ENCODE measurements at places on chromosomes 6 and 20.
A peak's percentile ranks its signal among the peaks of the same experiment; 100 is the strongest.

- DNase-seq: no peak
Observed at GRCh38 chr20:10902576-10903282, 228.9 kb upstream of the JAG1 start.

GRCh38 chr20:44615876-44616603, 33.7 kb downstream of the PKIG start:
- DNase-seq: no peak

- no peak for DNase-seq
Observed at GRCh38 chr20:5586720-5587119, 163.5 kb upstream of the SHLD1 start.

GRCh38 chr20:59314997-59315396, 14.6 kb downstream of the EDN3 start:
- DNase-seq: no peak

DNA sequence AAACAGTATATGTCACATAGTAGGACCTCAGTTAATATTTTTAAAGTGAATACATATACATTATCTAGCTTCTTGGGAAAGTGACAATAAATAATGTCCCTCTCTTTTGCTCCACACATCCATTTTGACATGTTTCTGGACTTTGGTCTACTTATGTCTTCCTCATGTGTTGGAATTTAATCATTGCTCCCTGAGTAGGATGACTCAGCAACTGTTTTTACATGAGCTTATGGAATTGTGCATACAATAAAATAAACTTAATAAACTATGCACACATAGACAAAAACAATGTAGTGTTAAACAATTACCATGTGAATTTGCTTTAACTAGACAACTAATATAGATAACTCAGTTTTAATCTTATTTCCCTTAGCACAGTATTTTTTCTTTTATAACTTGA, 503.8 kb downstream of the TFAP2B start:
- no peak for DNase-seq

DNA sequence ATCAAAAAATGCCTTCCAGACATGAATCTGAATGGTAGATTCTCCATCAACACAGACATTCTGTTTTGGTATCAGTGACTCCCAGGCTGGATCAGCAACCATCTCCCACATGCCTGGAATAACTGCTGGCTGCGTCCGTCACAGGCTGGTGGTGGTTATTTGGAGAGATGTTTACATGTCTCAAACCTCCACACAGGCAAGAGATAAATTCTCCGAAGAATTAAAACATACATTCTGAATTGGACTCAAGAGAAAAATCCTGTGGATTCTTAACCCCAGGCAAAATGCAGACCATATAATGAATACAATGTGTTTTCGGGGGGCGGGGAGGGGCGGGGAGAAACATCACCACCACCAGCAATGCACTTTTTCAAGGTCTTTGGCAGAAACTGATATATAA, 108.2 kb downstream of the THBS2 start:
- DNase-seq: no peak

DNA sequence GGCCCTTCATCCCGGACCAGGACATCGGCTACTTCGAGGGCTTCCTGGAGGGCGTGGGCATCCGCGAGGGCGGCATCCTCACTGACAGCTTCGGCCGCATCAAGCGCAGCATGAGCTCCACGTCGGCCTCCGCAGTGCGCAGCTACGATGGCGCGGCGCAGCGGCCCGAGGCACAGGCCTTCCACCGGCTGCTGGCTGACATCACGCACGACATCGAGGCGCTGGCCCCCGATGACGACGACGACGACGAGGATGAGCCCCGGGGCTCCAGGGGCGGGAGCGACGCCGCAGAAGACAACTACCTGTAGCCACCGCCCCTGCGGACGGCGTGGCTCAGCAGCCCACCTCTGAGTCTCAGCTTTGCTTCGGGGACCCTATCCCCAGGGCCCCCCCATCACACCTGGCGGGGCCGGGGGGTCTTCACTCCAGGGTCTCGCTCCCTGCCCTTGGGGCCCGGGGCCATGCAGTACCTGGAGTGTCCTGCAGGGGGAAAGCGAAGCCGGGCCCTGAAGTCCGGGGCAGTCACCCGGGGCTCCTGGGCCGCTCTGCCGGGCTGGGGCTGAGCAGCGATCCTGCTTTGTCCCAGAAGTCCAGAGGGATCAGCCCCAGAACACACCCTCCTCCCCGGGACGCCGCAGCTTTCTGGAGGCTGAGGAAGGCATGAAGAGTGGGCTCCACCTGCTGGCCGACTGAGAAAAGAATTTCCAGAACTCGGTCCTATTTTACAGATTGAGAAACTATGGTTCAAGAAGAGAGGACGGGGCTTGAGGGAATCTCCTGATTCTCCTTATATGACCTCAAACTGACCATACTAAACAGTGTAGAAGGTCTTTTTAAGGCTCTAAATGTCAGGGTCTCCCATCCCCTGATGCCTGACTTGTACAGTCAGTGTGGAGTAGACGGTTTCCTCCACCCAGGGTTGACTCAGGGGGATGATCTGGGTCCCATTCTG, 20.8 kb upstream of the HCK start:
- DNase-seq: peak; percentile 89

- peak; percentile 44 for DNase-seq
Observed at GRCh38 chr6:25166955-25167748, 112.0 kb upstream of the CARMIL1 start.

- DNase-seq: no peak
Observed at GRCh38 chr20:43926287-43927050, 11.8 kb downstream of the TOX2 start.

DNA sequence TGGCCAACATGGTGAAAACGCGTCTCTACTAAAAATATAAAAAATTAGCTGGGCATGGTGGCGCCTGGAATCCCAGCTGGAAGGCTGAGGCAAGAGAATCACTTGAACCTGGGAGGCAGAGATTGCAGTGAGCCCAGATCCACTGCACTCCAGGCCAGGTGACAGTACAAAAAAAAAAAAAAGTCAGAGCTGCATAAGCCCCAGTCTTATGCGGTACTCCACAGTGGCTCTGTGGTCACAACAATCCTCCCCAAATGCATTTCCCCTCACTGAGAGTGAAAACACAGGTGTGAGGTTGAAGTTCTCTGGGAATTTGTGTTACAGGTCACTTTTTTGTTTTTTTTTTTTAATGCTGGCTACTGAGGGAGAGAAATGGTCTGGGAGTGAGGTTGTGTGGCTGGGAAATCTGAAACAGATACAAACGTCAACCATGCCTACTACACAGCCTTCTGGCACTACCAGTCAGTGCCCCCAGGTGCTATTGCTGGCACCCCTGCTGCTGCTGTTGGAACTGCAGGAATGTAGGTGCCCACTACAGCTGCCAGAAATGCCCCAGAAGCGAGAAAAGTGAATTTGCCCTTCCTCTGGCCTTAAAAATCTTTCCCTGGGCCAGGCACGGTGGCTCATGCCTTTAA, 5.7 kb downstream of the MRPS26 start:
- DNase-seq: no peak

DNA sequence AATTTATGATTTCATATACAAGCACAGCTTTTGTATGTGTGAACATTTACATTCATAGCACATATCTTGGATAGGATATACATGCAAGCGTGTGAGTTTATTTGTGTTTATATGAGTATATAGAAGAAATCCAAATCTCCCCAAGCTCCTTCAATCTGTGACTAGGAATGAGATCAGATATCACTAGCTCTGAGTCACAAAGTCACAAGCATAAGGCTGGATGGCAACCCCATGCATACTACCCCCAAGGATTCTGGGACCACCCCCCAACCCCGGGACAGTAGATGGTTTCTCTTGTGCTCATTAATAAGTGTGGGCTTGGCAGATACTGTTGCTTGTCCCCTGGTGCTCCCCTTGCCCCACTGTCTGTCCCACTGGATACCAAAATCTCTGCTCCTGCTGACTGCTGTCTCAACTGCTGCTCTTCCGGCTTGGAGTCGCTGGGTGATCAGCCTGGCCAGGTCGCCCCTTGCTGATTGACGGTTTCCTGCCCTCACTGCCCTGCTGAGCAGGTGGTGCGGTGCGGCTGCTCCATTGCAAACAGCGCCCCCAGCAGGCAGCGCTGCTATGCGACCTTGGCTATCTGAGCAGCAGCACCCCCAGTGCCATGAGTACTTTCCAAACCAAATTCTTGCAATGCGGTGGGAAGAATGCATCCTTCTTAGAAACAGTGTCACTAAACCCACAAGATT, 279.4 kb downstream of the CD83 start:
- no peak for DNase-seq
